ENCODE measurements at places on chromosomes 16 and 17.

DNA sequence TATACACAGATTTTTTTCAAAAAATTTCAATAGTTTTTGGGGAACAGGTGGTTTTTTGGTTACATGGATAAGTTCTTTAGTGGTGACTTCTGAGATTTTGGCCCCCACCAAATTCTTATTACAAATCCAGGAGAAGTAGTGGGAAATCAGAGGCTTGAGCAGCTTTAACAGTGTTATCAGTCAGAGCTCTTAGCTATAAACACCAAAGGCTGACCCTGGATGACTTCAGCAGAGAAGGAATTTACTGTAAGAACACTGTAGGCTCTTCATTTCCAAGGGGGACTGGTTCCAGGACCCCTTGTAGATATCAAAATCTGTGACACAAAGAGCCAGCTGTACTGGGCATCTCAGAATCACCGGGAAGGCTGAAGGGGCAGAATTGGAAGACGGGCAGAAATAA lies 17.8 kb downstream of the MPHOSPH6 start:
- no peak for DNase-seq

DNA sequence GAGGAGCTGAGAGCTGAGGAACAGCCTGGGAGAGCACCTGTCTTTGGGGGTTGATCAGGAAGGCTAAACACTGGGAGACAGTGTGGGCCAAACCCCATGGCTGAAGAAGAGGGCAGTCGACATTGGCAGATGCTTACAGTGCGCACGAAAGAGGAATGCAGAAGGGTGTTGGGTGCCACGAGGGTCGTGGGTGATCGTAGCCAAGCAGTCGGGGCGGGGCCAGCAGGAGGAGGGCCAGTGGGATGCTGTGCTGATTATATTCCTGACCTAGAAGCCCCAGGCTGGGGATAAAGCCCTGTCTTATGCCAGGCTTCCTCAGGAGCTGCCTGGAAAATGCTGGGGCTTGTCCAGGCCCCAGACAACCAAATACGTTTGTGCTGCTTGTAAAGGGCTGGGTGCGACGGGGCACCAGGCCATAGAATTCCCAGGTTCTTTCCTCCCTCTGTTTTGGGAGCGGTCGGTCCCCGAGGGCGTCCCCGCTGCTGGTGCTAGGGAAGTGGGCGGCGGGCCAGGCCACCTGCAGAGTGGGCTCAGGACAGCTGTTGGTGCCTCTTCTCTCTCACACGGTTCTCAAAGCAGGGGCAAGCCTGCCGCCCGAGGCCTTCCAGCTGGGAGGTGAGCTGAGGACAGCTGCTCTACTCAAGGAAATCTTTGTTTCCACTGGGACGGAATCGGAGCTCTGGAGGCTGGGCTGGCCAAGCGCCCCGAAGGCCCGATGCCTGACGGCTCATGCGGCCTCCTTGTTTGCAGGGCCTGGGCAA lies 10.0 kb downstream of the C1QTNF1 start:
- no peak for DNase-seq

DNA sequence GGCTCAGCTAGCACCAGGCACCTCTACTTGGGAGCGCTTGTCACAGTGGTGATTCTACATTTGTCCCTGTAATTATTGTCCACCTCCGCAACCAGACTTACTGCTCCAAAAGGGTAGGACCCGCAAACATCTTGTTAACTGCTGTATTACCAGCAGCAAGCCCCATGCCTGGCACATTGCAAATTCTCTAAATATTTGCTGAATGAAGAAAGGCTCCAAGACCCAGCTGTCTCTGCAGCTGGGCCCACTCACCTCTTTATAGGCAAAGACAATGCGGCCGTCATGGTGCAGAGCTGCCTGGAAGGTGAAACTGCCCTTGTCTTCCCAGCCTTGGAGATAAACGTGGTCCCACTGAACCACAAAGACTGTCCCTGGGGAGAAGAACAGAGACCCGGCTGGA lies 44.3 kb downstream of the PLXDC1 start:
- DNase-seq = no peak

- no peak for DNase-seq
These were observed 15.9 kb upstream of the HSBP1 start for GRCh38 chr16:83791916-83792315.

DNA sequence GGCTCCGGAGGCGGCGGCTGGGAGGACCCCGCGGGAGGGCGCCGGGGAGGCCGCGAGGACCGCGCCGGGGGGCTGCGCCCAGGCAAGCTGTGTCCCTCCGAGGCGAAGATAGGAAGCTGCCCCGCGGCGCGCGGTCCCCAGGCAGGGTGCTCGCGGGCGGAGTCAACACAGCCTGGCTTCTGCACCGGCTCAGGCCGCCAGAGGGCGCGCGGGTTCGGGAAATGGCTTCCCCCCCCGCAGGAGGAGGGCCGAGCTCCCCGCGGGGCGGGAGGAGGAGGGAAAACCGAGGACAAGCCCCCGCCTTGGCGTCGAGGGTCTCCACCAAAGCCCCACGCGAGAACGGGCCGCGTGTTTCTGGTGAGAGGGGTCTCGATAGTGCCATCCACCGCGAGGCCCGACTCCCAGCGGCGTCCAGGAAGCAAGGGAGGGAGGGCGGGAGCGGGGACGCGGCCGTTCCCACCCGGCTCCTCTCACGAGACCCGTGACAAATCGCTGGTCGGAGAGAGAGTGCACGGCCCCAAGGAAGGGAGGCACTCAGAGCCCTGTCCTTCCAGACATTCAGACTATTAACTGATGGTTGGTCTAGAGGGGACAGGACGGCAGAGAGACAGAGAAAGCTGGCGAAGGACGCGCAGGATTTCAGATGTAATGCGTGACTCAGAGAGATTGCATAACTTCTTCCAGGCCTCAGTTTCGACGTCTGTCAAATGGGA lies 64.4 kb upstream of the DNAJA2 start:
- DNase-seq = peak; percentile 93

- DNase-seq = no peak
These were observed 141.2 kb downstream of the SEC14L1 start for GRCh38 chr17:77281904-77282367.

DNA sequence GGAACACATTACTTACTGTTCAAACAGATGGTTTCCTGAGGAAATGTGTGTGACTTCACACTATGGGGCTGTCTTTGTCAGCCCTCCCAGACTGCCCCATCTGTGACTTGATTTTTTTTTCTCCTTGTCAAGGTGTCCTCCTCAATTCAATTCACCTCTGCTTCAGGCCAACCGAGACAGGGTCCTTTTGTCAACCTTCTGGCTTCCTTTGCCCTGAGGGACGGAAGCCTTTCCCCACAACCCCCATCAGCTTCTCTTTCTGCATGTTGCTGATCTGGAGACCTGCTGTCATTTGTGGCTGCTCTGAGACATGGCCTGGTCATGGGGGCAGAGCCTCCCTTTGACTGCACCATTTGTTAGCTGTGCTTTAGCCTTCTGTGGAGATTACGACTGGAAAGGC lies 21.3 kb upstream of the RGS9 start:
- no peak for DNase-seq

- no peak for DNase-seq
These were observed 33.8 kb upstream of the GHDC start for GRCh38 chr17:42227849-42228700.

DNA sequence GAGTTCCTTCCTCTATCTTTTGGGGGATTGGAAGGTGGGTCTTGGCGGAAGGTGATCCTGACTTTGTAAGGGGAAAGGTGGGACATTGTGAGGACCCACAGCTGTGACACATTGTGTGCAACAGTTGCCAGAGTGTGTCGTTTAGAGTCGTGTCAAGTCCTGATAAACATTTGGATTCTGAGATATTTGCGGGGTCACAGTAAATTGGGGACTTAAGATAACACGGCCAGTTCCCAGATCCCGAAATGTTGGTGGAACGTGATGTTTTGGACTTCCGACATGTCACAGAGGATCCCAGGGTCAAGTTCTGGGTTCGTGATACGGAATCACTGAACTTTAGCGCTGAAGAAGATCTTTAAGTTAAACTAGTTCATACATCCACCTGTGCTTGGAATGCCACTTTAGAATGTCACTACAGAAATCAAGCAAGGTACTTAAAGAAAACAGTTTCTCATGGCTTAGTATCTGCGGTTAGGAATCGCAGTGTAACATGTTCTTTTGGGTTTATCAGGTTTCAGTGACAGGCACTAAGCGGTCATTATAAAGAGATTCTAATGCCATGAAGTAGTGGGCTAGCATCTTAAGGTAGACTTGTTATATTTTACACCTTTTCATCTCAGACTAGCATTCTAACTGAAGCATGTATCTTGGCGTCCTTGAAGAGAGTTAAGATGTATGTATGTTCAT lies 815 bp downstream of the ATAD5 start:
- no peak for DNase-seq

DNA sequence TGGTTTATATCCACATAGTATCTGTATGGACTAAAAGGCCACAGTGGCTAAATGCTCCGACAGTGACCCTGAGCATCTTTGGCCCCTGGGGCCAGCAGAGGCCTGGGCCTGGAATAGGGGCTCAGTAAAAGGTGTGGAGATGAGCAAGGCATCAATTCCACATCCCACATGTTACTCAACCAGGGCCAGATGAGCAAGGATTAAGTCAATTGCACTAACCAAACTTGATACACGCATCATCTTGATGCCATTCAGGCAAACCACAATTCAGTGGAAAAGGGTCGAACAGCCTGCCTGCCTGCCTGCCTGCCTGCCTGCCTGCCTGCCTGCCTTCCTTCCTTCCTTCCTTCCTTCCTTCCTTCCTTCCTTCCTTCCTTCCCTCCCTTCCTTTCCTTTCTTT lies 53.5 kb upstream of the DNAJA2 start:
- no peak for DNase-seq

- no peak for DNase-seq
These were observed 129.0 kb downstream of the CCDC182 start for GRCh38 chr17:57615836-57616757.

- no peak for DNase-seq
These were observed at the start of gene KRTAP4-2 for GRCh38 chr17:41177727-41178271. Gene KRTAP4-2 (minus strand): TSS chr17:41178221. CDS start chr17:41178164, 57 bp downstream.

GRCh38 chr16:78399384-78399783 lies 299.9 kb downstream of the WWOX start:
- DNase-seq = no peak

DNA sequence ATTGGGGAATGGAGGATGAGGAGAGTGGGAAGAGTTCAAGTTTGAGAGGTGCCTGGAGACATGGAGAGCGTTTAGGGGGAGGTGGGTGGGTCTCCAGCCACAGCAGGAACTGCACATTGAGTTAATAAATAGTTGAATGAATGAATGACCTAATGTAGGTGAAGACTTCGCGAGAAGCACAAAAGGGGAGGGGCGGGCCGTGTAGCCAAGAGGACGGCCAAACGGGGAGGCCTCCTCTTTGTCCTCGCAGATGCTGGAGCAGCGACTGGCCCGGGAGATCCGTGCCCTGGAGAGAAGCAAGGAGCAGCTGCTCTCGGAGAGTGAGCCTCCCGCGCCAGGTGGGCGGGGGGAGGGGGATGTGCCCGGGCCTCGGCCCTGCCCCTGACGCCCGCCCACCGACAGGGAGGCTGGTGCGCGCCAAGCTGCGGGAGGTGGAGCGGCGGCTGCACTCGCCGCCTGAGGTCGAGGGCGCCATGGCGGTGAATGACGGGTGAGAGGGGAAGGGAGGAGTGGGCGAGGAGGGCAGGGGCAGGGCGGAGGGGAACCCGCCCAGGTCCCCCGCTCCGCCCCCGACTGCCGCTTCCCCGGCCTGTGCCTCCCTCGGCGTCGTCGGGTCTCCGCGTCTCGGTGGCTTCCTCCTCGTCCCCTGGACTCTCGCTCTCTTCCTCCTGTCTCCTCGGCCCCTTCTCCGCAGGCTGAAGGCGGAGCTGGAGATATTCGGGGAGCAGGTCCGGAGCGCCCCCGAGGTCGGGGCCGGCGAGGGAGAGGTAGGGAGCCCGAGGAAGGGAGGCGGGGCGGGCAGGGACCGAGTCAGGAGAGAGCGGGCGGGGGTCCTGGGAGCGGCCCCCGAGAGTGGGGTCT lies 12.9 kb downstream of the SYCE1L start:
- peak; percentile 78 for DNase-seq

GRCh38 chr16:65770752-65771151 lies 595.7 kb upstream of the CDH5 start:
- no peak for DNase-seq

- no peak for DNase-seq
These were observed 476.9 kb upstream of the GOT2 start for GRCh38 chr16:59210955-59211541.

GRCh38 chr17:61532826-61533225 lies 58.2 kb downstream of the NACA2 start:
- DNase-seq = no peak

GRCh38 chr16:89556750-89557689 lies 3.5 kb upstream of the RPL13 start:
- DNase-seq = peak; percentile 85

GRCh38 chr16:64397042-64397441 lies 724.8 kb downstream of the CDH11 start:
- no peak for DNase-seq

DNA sequence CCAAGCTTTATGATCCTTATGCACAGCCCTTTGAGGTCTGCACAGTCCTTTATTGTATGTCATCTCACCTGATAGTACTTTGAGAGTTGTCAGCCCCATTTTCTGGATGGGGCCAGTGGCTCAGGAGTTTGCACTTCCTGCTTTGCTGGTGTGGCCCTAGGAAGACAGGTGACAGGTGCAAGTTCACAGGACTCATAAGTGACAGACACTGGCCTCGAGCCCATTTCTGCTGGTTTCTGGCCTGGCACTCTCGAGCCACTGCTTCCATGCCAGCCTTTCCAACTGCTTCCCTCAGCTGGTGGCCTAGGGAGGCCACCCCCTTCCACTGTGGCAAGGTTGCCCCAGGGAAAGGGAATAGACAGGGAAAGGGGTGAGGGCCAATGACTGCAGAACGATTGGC lies 84.4 kb upstream of the CCL1 start:
- DNase-seq = no peak

DNA sequence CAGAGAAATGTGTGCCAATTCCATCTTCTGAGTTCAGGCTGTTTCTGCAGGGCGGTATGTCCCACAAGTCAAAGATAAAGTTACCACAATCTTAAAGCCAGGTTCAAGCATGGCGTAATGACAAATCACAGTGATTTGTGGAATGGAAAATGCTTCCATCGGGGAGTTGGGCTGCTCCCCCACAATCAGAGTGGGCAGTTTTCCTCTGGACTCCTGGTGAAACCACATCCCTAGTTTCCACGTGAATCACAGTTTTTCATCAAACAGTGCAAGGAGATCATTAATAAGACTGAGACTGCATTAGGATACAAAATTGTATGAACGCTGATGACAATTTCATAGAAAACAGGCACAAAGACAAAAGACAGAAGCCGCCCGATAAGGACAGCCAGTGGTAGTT lies 3.6 kb downstream of the LITAF start:
- no peak for DNase-seq
